ENCODE measurements at places on chromosomes 1 and 21.

DNA sequence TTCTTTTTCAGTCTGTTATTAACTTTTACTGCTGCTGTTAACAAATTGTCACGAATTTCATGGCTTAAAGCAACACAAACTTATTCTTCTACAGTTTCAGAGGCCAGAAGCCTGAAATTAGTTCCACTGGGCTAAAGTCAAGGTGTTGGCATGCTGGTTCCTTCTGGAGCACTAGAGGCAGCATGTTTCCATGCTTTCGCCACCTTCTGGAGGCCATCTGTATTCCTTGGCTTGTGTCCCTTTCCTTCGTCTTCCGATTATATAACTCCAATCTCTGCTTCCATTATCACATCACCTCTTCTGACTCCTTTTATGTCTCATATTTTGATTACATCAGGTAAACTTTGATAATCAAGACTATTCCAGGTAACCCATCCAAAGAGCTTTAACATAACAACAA is 1742.1 kb downstream of the BRINP3 start:
- no peak for DNase-seq

GRCh38 chr1:116494745-116495144 is 76.1 kb downstream of the CD58 start:
- DNase-seq, result peak; percentile 32

DNA sequence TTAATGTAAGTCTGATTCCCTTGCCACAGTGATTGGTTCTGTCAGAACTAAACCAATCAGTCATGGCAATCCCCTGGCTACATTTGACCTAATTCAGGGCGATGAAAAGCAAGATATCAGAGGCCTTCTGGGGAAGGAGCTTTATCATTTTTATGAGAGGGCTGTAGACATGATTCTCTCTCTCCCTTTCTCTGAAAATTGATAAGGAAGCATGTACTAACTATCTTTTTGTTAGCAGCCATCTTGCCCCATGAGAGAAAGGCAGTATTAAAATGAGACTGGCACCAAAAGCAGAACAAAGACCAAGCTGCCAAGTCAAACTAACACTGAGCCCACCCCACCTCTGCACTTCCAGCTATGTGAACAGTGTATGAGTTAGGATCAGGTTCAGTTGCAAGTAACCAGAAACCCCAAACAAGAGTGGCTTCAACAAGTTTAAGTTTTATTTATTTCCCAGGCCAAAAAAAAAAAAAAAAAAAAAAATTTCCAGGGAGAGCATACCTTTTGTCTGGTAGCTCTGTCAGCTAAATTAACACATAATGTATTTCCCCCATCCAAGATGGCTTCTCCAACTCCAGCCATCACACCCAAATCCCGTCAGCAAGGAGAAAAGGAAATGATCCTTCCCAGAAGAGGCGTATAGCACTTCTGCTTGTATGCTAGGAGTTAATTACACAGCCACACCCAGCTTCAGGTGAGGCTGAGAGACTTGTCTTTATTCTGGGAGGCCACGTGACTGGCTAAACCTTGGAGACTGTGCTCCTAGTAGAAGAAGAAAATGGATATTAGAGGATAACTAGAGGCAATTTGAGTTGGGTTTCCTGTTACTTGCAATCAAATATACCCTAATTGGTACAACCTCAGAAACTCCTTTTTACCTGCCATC is 105.8 kb upstream of the RALGPS2 start:
- DNase-seq, result no peak

DNA sequence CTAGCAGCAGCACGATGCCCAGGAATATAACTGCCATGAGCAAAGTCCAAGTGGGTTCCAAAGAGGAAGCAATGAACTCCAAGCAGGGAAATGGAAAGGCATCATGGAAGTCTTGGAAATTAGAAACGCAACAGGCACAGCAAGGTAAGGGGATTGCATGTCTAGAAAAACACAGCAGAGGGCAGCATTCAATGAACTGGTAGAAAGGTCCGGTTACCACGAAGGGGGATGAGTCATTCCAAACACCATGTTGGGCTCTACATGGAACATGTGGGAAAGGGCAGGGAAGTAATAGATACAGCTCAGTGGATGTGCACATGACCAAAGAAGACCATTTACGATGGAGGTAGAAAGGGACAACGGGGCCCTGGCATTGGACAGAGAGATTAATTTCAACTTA is 36.4 kb downstream of the RXRG start:
- DNase-seq, result peak; percentile 69

DNA sequence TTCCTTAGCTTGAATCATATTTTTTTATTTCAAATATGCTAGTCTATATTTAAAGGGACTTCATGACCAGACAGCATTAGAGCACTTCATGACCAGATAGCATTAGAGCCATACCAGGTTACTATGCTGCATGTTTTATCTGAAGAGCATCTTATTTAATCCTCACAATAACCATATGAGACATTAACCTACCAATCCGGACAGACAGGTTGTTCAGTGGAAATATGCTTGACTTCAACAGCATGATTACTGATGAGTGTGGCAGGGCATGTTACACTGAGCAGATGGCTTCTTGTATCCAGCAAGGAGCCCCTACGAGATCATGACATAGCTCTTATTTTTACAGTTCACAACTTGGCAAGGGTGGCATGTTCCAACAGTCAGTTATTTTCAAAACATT is 85.0 kb upstream of the KCTD3 start:
- no peak for DNase-seq

GRCh38 chr1:160403244-160403643 is 2.9 kb downstream of the VANGL2 start:
- no peak for DNase-seq

- no peak for DNase-seq
These were observed 18.1 kb downstream of the RD3 start for GRCh38 chr1:211473823-211474222.

DNA sequence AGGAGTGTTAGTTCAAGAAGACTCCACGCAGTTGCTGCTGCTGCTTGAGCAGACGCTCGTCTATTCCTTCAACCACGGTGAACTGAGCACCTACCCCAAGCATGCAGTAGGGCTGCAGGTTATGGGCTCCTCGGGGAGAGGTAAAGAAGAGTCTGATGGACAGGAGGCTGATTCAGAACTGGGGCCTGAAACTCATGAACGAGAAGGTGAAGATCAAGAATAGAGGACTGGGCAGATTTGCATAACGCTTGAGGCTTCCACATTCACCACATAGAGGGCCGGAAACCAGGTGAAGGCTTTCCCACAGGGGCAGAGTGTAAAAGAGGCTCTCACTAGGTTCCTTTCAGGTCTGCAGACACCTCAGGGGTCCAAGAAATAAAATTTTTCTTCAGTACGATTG is 9.1 kb downstream of the ABCA4 start:
- no peak for DNase-seq

DNA sequence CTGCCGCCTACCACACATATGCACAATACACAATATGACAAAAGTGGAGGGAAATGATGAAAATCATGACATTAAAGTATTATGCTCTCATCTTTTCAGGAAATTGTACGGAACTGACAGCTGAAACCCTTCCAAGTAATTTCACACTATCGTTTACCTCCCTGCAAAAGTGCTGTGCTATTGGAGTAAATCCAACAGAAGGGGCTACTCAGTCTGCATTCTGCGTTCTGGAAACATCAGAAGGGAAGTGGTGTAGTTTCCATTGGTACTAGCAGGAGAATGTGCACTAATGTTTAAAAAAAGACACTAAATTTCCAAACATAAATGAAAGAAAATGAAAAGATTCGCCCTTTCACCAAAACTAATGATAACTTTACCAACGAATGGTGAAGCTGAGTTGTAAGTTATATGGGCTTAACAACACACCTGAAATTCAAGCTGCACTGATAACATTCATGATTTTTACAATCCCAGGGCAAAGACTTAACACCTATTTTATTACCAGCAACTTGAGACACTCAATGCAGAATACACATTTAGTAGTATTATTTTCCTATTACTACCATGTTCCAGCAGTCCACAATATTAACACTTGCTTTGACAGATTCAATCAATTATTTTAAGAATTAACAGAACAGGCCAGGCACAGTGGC is 3.2 kb downstream of the DENND1B start:
- DNase-seq, result no peak

All from kidney tubule cell (primary cell).